ENCODE measurements at places on chromosomes 13 and 19.

- DNase-seq, result no peak
Measured at GRCh38 chr13:102763741-102764140, 9.8 kb downstream of the TEX30 start.

DNA sequence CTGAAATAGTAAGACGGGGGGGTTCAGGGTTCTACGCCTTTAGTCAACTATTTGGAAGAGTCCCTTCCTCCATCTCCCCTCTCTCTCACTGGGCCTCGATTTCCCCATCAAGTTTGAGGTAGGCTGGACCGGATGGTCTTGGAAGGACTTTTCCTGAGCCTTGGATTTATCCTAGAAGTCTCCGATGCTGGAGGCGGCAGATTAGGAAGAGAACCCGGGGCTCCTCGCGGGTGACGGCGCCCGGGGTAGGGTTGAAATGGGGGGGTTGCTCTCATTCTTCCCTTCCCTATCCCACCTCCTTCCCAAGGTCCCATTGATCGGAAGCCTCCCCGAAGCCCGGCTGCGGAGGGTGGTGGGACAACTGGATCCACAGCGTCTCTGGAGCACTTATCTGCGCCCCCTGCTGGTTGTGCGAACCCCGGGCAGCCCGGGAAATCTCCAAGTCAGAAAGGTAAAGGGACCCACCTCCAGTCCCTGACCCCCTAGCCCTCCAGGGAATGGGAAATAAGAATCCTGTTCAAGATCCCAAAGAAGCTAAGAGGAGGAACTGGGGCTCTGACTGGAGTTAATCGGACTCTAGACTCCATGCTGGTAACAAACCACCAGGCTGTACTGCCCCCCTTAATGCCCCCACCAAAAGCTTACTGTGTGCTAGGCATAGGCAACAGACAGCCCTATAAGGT lies 781 bp downstream of the QPCTL start:
- DNase-seq, result peak; percentile 92

GRCh38 chr13:113406321-113407102 lies 42.6 kb upstream of the GRTP1 start:
- DNase-seq, result peak; percentile 39

- no peak for DNase-seq
Measured at GRCh38 chr13:108851660-108852059, 222.2 kb downstream of the MYO16 start.

- no peak for DNase-seq
Measured at GRCh38 chr19:38726284-38726673, 18.0 kb downstream of the CAPN12 start.

DNA sequence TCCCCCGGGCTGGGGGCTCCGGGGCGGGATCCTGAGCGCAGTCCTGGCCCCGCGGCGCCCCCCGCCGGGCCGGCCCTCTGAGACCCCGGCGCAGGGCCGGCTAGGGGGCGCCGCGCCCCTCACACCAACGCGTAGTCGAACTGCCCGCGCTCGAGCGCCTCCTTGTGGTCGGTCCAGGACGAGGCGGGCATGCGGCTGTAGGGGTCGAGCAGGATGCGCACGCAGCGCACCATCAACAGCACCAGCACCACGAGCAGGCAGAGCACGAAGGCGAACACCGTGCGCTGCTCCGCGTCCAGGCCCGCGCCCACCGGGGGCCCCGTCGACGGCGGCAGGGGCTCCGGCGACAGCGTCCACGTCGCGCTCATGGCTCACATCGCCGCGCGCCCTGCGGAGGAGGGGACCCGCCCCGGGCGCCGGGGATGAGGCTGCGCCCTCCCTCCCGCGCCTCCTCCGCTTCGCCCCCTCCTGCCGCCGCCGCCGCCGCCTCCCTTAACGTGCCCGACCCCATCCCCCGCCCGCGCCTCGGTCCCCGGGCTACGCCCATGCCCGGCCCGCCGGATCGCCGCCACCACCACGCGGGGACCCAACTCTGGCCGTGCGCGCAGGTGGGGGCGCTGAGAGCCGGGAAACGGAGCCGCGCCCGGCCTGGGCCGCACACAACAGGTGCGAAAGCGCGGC lies 624 bp downstream of the CTXN1 start:
- peak; percentile 91 for DNase-seq

DNA sequence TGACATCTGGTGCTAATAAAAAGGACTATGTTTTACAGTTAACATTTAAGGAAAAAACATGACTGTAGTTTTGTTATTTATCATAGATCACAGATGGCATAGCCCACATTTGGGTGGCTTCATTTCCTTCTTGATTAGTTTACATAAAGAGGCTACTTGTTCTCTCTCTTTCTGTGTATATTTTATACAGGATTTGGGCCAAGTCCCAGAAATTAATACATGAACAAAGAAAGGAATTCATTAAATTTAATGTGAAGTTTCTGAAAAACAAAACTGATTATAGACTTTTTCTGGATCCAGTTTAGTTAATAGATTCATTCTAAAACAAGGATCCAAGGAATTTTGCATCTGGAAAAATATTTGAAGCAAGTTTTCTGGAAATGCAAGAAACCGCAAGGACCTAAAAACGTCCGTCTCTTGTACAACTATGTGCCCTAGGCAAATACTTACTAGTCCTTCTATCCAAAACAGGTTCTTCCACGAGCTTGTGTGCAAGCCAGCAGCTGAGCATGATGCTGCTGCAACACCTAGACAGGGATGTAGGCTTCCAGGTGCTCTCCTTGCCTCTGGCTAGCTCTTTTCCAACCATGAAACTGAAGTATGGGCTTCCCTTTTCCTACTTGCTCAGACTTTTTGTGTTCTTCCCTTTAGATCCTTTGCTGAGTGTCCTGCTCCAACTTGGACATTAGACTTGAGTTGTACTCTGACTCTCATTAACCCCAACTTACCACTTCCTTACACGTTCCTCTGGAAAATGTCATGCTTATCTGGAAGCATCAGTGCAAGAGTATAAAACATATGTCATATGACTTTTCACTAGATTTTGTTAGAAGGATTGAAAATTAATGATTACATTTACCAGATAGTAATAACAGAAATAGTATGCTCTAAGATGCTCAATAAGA lies 161.5 kb upstream of the STARD13 start:
- DNase-seq, result no peak

GRCh38 chr19:53792721-53793433 lies 31.2 kb downstream of the NLRP12 start:
- peak; percentile 90 for DNase-seq

GRCh38 chr19:12484011-12484370 lies 625 bp downstream of the ZNF709 start:
- no peak for DNase-seq

GRCh38 chr13:42420304-42420703 lies 148.4 kb downstream of the AKAP11 start:
- peak; percentile 85 for DNase-seq

GRCh38 chr19:16118489-16119033 lies 6.9 kb downstream of the RAB8A start:
- peak; percentile 74 for DNase-seq

DNA sequence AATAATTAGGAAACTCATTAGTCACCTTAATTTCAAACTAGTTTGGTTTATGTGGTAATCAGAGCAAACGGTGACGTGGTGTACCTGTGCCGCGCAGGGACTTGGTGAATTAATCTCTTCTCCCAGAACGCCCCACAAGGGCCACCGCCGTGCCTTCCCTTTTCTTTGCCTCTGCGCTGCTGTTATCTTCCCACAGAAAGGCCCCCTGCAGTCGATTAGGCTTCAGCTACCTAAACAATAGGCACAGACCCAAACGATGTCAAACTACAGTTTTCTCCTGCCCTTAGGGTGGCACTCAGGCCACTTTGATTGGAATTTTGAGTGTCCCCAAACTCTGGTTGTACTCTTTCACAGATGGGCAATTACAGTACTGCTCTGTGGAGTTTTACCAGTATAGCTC lies 115.5 kb downstream of the GGACT start:
- DNase-seq, result no peak

DNA sequence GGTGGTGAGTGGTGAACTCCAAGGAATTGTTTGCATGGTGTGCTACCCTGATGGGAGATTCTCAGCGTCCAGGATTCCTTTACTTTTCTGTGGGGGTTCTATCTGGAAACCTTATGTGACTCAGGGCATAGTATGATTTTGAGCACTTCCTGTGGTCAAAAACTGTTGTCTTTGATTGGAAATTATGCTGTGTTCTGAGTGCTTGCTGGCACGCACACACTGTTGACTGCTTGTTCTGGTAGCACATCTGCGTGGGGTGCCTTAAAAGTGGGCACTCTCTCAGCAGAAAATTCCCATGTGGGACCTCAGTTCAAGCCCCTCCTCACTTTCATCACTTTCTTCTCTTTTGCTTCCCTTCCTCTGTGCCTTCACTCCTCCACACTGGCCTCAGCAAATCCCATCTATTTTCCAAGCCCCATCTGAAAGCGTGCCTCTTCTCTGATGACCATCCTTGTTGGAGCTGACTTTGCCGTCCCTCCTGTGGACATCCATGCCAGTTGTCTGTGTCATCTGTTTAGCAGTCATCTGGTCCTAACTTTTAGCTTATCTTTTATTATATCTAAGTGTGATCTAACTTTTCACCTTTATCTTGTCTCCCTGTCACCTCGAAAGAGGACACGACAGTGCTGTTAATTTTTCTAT lies 56.4 kb upstream of the NPAS1 start:
- no peak for DNase-seq

DNA sequence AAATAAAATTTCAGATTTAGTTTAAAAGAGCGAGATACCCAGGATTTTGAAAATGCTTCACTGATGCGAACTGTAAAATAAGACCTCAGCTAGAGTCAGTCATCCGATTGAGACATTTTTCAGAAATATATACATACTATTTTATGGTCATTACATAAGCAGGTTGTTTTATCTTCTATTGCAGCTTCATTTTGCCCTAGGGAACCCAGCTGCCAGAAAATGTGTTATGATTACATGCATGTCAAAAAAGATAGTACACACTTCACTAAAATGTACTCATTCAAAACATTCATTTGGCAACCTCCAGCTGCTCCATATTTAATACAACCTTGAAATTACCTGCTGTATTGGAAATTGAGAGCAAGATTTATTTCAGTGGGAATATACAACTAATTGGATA lies 483.8 kb upstream of the SLITRK6 start:
- DNase-seq, result no peak

GRCh38 chr13:25783601-25784024 lies 268.2 kb downstream of the SHISA2 start:
- DNase-seq, result no peak

GRCh38 chr19:16830679-16831078 lies 1.5 kb downstream of the SIN3B start:
- DNase-seq, result no peak

- DNase-seq, result no peak
Measured at GRCh38 chr13:47826471-47826870, 174.6 kb downstream of the SUCLA2 start.

DNA sequence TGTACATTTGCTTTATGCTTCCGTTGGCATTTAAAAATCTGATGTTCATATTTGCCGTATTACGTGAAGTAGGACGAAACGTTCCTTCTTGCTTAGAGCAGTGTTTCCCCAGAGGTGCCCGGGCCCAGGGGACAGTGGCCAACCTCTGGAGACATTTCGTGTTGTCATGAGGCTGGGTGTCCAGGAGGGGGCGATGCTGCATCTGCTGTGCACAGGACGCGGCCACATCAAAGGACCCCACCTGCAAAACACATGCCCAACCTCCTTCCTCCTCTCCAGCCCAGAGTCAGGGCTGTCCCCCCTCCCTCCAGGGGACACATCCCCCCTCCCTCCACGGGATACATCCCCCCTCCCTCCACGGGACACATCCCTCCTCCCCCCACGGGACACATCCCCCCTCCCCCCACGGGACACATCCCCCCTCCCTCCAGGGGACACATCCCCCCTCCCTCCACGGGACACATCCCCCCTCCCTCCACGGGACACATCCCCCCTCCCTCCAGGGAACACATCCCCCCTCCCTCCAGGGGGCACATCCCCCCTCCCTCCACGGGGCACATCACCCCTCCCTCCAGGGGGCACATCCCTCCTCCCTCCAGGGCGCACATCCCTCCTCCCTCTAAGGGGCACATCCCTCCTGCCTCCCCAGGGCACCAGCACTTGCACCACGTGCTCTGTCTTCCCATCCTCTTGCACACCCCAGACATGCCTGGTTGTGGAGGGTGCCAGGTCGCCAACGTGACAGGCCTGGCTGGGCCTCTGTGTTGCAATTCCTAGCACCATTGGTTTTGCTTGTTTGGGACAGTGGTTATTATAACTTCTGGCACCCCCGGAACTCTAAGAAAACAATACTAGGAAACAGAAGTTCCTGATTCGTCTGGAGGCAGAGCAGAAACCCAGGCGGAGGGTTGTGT lies 46.7 kb downstream of the GAS6 start:
- peak; percentile 92 for DNase-seq

DNA sequence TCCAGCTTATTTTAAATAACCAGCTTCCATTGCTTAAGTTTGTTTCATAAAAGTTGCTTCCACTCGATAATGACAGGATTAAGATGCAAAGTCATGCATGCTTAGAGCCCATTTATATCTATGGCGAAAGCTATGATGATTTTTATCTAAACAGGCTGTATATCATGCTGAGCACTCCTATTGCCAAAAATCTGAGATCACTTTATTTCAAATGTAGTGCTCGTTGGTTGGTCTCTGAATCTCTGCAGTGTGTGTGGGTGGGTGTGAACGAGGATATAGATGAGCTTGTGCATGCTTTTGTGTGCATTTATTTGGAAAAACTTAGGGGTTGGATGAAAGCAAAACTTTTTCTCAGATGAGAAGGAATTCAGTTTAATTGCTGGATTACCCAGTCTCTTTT lies 27.0 kb upstream of the ARGLU1 start:
- DNase-seq, result no peak

GRCh38 chr19:56538761-56539263 lies at the start of gene ZFP28:
TSS of gene ZFP28 (plus strand) at chr19:56538948. CDS start at chr19:56539019, 71 bp downstream.
- peak; percentile 91 for DNase-seq

DNA sequence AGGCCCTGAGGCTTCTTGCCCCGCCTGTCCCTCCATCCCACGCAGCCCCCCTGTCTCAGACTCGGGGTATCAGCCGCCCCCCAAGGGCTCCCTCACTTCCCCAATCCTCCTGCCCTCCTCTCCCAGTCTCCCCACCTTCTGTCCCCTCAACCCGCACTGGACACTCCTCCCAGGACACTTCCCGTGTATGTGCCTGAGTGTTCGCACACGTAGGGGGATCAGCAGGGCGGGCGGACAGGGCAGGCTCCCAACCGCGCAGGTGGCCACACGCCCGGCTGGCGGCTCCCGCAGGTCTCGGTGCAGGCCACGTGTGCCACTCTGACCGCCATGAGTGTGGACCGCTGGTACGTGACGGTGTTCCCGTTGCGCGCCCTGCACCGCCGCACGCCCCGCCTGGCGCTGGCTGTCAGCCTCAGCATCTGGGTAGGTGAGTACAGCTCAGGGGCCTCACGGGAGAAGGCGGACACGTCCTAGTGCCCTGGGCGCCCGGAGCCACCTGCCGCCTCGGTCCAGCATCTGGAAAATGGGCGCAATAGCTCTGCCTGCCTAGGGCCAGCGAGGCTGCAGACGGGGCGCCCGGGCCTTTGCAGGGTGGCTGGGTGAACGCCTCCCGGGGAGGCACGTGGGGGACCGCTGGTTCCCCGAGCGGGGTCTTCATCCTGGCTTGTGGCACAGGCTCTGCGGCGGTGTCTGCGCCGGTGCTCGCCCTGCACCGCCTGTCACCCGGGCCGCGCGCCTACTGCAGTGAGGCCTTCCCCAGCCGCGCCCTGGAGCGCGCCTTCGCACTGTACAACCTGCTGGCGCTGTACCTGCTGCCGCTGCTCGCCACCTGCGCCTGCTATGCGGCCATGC lies 2.3 kb downstream of the KISS1R start:
- peak; percentile 78 for DNase-seq

GRCh38 chr13:81745391-81745790 lies 1404.5 kb upstream of the SPRY2 start:
- DNase-seq, result no peak

Data from activated effector memory CD4-positive, alpha-beta T cell treated with anti-CD3 and anti-CD28 coated beads, Interleukin-2, amount 50 U/mL, for 16 hours (primary cell).